ENCODE measurements at places on chromosomes 2 and 18.

DNA sequence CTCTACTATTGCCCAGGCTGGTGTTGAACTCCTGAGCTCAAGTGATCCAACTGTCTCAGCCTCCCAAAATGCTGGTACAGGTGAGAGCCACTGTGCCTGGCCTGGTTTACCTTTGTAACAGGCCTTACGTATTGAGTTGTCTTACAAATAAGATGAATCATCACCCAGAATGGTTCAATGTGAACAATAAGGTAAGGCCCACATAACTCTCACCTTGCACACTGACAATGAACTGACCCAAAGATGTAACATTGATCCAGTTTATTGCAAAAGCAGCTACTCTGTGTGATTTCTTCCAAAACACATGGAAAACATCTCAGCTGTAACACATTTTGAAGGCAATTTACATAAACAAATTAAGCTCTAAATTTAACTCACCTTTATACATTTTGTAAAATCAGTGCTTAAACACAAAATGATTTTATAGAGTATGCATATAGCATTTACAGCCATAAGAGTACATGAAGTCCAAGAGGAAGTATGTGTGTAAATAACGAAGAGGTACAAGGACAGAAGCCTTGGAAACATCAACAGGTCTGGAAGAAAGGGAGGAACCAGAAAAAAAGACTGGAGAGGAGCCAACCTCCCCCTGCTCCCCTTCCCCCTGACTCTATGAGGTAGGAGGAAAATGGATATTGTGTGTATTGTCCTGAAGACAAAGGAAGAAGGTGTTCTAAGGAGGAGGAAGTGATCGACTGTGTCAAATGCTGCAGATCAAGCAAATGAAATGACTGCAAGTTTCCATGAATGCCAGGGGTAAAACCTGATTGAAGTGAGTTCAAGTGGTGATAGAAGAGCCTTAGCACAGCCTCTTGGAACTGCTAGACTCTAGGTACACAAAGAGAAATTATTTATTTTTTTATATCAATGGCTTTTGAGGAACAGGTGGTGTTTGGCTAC, 5.6 kb upstream of the WDFY1 start:
- DNase-seq = no peak

GRCh38 chr18:4101009-4101408, 354.1 kb downstream of the DLGAP1 start:
- DNase-seq = no peak

DNA sequence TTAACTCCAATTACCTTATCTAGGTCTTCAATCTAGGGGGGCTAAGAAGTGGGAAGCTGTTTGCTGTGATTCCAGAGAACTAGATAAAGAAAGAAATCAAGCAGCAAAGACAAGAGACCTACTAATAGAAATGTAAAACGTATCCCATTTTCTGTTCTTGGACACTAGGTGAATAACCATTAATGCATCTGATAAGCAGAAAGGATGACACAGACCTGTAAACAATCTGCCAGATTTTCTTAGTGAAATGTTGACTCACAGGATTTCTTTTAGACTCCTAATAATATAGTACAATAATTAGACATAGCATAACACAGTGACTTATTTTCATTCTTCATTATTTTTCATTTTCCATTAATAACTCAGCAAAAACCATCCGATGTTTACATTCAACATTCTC, 1.3 kb downstream of the WDR35 start:
- DNase-seq = no peak

DNA sequence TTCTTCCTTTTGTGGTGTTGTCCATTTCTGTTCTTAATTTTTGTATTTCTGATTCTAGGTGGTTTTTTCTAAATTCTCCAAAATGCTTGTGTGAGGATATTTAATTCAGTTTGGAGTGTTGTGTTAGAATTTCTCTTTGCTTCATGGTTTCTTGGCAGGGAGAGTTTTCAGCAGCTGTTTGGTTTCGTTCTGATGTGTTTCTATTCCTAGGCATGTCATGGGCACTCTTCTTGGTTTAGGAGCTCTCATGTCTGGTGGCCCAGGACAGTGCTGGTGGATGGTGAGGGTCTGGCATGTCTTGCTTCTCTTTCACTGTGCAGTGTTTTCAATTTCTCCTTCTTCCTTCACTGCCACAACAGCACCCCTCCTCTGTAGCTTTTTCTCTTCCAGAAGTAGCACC, 52.9 kb downstream of the OSBPL6 start:
- no peak for DNase-seq

DNA sequence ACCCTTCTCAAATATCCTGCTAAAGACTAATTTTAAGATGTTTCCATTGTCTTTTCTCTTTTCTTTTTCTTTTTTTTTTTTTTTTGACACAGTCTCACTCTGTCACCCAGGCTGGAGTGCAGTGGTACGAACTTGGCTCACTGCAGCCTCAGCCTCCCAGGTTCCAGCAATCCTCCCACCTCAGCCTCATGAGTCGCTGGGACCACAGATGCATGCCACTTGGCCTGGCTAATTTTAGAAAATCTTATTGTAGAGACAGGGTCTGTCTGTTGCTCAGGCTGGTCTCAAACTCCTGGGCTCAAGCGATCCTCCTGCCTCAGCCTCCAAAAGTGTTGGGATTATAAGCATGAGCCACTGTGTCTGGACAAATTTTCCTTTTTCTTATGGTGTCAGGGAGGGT, 167.5 kb downstream of the MCFD2 start:
- DNase-seq = no peak

- no peak for DNase-seq
Measured at GRCh38 chr18:24875286-24875685, 414.8 kb downstream of the HRH4 start.

DNA sequence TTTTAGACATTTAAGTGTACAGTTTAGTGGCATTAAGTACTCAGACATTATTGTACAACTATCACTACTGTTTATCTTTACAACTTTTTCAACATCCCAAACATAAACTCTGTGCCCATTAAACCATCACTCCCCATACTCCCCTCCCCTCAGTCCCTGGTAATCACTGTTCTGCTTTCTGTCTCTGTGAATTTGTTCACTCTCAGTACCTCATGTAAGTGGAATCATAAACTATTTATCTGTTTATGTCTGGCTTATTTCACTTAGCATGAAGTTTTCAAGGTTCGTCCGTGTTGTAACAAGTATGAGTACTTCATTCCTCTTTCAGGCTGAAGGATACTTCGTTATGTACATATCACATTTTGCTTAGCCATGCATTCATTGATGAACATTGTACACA, 9.8 kb upstream of the RUFY4 start:
- no peak for DNase-seq

DNA sequence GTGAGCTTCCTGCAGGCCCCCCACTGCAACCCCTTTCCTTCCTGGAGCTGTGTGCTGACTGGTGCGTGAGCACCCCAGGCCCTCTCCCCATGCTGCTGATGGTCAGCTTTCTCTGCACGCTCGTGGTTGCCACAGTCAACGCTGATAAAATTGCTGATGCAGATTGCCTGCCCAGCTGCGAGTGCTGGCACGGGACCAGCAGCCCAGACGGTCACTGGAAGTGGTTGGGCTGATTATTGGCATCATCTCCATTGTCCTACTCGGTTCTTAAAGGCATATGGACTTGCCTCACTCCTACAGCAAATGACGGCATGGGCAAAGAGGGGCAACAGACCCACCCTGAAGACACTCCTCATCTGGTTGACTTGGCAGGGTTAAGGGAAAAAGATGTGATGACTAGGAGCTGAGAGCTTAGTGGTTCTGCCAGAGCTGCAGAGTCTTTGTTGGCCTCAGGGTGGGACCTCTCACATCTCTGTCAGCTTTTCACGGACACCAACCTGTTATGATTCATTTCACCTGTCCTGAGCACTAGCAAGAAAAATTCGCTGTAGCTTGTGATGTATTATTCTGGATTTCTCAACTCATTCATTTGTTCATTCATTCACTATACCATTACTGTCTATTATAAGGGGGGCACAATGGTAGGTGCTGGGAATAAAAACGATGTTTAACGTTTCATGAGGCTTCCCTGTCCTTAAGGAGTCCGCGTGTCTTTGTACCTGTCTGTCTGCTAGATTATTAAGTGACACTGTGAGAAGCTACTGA, 38.4 kb downstream of the PAX8 start:
- DNase-seq = no peak

DNA sequence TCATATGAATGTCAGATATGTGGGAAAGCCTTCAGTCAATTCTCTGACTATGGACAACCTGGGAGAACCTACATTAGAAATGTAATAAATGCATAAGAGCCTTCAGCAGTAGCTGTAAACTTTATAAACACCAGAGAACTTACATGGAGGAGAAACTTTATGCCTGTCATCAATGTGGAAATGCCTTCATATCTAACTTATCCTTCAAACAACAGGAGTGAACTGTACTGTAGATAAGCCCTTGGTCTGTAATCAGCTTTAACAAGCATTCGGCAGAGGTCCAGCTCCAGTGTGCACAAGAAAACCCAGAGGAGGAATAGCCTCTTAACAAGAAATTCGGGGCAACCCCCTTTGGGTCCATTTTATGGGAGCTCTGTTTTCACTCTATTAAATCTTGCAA, 14.8 kb upstream of the UXS1 start:
- no peak for DNase-seq

GRCh38 chr2:218032336-218033171, 29.8 kb upstream of the TNS1 start:
- no peak for DNase-seq

DNA sequence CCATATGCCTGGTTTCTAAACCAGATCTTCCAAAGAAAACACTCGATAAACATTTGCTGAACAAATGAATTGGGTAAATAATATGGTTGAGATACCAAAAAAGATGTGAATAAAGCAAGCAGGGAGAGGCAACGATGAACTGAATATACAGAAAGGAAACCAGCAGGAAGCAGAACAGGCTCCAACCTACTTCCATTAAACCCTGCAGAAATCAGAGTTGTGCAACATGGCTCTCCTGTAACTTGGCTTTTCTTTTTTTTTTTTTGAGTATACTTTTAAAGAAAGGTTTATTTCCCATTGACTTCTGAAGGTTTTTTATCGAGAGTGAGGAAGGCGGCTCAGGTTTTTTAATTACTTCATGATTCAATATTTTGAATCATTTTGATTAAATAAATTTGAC, 23.5 kb downstream of the ITSN2 start:
- DNase-seq = peak; percentile 23

- no peak for DNase-seq
Measured at GRCh38 chr2:168798888-168799410, 3.5 kb upstream of the NOSTRIN start.

DNA sequence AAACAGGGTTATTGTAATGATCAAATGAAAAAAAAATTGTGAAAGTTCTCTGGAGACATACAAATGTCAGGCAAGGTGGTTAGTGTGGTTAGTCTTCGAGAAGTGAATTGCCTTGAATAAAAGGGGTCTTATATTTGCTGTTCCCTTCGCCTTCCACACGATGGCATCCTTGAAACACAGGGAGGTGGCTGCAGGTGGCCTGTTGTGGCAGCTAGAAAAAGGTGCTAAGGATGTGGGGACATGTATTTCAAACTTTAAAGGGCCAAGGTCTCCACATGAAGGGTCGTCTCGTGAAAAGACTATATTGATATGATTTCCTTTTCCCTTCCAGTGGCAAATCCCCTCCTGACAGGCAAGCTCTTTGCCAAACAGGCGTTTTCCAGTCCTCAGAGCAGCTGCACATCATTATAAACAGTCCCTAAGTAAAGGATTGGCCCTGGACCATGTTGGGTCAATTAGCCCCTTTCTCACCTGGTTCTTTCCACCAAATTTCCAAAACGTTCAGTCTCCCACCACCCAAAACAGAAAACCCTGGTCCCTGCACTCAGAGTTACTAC, 68.5 kb downstream of the COPS8 start:
- DNase-seq = peak; percentile 7

GRCh38 chr2:171409436-171409971, 24.3 kb downstream of the METTL8 start:
- DNase-seq = no peak

DNA sequence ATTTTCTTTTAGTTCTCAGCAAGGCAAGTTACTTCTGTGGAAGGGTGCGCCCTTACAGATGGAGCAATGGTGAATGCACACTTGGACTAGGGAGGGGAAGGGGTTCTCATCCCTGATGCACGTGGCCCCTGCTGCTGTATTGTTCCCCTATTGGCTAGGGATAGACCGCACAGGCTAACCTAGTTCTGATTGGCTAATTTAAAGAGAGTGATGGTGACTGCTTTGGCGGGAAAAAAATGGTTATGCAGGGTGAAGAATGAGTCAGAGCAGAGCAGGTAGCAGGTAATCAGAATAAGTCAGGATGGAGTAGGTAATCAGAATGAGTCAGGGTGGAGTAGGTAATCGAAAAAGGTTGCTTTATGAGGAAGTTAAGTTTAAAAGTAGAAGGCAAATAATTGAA, 171.5 kb downstream of the MTCL1 start:
- DNase-seq = no peak

DNA sequence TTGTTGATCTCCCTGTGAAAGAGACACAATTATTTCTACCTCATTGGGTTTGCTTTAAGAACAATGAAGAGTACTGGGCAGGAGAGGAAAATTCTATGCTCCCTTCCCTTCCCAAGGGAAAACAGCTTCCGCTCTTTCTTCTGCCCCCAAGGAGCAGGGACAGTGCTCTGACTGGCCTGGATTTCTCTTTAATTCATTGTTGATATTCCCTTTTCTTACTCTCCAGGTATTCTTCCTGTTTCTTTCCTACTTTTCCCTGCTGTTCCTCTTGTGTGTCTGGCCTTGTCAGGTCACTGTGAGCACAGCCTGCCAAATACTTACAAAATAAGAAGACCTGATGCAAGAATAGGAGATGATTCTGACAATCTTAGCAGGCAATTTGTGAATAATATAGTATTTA, 49.6 kb upstream of the SPAG16 start:
- DNase-seq = no peak

- DNase-seq = no peak
Measured at GRCh38 chr2:197234671-197235191, 75.8 kb downstream of the ANKRD44 start.

- DNase-seq = no peak
Measured at GRCh38 chr2:152419944-152420343, 85.0 kb downstream of the FMNL2 start.

DNA sequence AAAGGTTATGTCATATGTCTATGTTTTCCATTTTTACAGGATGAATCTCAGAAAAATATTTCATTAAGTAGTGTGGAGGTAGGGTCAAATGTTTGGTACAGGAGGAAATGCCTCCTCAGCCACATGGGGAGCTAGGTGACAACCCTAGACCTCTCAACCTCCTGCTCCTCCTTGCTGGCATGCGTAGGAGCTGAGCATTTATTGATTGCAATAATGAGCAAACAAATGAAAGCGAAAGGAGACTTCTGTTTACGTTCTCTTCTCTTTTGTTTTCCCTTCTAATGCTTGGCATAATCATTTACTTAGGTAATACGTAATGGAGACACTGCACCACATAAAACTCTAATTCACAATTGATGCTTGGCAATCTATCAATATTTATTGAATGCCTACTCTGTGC, 95.1 kb upstream of the CCBE1 start:
- no peak for DNase-seq

Data from AML-193 (cell line).